ENCODE measurements at places on chromosomes 3 and 15.

DNA sequence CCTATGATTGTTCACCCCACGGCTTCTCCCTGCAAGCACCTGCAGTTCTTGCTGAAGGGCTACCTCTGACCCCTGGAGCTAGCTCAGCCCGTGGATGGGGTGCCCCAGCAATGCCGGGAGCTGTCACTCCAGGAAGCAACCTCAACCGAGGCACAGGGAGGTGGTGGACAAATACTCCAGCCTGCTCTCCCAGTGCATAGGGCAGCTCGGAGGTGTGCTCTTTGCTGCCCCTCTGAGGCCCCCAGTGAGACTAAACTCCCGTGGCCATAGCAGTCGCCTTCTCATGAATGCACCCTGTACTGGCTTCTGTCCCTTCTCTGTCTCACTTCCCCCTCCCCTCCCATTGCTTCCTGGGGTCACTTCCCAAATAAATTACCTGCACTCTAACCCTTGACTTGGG, 48.5 kb downstream of the LINGO1 start:
- DNase-seq, result no peak

GRCh38 chr15:45146405-45146804, 16.6 kb downstream of the DUOX1 start:
- DNase-seq, result no peak

GRCh38 chr3:126955004-126955790, 27.7 kb upstream of the PLXNA1 start:
- no peak for DNase-seq

GRCh38 chr3:78201091-78201490, 1161.2 kb downstream of the ROBO2 start:
- no peak for DNase-seq

DNA sequence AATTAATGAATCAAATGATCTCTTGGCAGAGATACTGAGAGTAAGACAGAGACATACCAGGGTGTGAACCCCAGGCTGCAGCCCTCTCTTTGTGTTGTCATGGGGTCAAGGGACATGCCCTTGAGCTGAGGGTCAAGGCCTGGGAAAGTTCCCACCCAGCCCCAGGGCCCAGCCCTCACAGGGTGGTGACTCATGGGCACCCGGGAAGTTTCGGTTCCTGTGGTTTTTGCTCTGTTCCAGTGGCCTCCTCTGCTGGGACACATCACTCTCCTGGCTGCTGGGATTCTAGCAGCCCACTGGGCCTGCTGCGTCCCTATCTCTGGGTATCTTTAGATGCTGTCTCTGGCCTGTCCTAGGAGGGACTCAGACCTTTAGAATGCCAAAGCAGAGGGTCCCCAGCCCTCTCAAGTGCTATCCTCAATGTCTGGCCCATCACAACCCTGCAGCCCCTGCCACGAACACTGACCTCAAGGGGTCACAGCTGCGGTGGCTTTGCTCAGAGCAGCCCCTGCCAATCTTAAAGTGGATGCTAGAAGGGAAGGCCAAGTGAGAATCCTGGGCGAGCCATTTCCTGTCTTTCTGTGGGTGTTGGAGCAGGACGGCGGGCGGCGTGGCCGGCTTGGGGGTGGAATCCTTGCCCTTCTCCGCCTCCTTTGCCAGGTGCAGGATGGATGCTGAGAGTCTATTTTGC, 148.4 kb upstream of the TLE3 start:
- peak; percentile 7 for DNase-seq

Measured in CD4-positive, alpha-beta T cell treated with Interleukin-2 at 100 ng/mL for 4 hours (primary cell).